Stimulated activated CD4-positive, alpha-beta T cell treated with anti-CD3 and anti-CD28 coated beads, TNF-alpha, amount 100 ng/mL, for 24 hours (primary cell): ENCODE measurements at places on chromosomes 7 and 10.

DNA sequence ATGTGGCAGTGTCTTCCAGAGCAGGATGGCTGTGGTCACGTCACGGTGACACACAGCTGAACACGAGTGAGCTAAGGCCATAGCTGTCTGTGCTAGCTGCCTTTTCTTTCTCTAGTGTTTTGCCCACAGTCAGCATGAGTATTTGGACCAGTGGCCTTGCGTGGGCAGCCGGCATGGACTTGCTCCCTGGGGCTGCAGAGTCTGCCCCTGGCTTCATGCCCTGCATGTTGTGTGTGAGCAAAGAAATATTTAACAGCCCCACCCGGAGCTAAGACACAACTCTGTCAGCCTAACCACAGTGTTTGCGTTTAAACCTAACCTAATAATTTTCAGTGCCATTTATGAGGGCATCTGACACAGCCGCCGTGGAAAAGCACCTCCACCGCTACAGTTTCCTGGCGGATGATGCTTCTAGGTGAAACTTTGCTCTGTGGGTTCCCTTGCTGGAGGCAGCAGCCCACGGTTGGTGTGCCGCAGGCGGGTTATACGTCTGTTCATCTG, 14.6 kb downstream of the CHST12 start:
- DNase-seq, result no peak

GRCh38 chr7:104207348-104207730, 474 bp downstream of the ORC5 start:
- DNase-seq, result no peak

DNA sequence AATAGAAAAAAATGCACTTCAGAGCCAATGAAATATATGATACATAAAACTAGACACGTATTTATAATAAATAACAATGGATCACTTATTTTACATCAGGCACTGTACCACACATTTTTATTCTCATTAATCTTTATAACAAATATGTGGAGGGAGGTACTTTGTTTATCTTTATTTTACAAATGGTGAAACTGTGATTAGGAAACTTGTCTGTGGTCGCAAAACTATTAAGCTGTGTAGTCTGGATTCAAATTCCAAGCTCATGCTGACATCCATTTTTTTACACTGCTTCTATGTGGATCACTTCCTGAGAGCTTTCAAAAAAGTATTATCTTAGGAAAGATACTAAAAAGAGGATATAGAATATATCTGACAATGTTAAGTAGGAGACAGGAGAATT, 978.6 kb downstream of the SORCS1 start:
- DNase-seq, result no peak

DNA sequence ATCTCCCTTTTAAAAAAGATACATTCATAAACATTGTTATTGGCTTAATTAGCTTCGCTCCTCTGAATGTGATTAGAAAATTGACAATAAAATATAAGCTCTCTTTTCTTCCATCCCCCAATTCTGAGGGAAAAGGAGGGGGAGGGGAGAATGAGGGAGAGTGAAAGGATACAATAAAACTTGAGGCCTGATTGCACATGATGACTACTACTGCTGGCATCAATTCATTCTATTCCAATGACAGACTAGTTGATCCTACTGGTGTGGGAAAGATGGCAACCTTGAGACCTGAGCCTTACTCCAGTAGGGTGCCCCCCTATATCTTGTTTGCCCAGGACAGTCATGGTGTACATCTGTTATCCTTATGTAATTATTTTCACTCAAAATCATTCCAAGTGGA, 4.5 kb upstream of the IQUB start:
- no peak for DNase-seq

DNA sequence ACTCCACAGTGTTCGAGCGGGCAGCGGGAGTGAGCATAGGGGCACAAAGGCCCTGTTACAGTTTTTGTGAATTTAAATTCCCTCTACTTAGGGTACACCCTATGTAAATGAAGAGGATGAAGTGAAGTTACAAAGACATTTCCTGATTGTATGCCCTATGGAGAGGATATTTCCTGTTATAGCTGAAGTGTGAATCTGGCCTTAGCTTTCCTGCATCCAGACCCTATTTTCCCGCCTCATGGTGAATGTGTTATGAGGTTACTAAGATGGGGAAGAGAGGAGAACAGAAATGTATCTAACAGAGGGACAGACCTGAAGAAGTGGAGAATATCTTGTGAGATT, 37.8 kb upstream of the COMMD3 start:
- no peak for DNase-seq
